Non-pigmented ciliary epithelial cell (primary cell): ENCODE measurements at places on chromosomes 7 and 10.

- DNase-seq: no peak
Measured at GRCh38 chr7:151941009-151941408, 15.2 kb upstream of the GALNTL5 start.

DNA sequence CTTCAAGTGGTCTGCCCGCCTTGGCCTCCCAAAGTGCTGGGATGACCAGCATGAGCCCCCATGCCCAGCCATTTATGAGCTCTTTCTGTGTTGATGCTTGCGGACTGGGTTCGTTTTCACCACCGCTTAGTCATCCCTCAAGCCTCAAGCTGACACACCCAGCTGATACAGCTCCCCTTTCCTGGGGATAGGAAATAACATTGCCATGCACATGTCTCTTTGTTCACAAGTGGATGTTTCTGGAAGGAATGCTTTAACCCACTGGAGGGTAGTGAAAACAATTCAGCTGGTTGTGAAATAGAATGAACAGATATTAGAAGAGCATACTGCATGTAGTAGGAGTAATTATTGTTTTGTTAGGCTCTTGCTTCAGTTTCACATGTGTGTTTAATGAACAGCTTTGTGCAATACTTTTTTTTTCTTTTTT is 8.5 kb upstream of the METTL27 start:
- peak; percentile 95 for DNase-seq

- DNase-seq: no peak
Measured at GRCh38 chr7:561631-562373, 42.2 kb upstream of the PDGFA start.

DNA sequence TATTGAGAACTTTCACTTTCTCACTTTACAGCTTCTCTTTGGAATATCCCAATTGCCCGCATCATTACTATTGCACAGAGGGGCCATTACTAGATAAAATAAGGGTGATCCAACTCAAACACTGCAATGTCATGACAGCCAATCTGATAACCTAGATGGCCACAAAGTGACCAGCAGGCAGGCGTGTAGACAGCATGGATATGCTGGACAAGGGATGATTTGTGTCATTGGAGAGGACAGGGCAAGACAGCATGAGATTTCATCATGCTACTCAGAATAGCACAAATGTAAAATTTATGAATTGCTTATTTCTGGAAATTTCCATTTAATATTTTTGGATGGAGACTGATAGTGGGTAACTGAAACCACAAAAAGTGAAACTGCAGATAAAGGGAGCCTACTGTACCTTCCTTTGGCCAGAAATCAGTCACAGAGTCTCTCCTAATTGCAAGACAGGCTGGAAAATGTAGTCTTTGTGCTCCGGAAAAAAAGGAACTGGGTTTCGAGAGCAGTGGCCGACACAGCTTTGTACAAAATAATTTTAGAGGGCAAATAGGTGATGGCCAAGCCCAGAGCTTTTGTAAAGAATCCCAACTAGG is 6.1 kb upstream of the GSDME start:
- no peak for DNase-seq

- DNase-seq: no peak
Measured at GRCh38 chr7:51079494-51079893, 237.1 kb downstream of the COBL start.

DNA sequence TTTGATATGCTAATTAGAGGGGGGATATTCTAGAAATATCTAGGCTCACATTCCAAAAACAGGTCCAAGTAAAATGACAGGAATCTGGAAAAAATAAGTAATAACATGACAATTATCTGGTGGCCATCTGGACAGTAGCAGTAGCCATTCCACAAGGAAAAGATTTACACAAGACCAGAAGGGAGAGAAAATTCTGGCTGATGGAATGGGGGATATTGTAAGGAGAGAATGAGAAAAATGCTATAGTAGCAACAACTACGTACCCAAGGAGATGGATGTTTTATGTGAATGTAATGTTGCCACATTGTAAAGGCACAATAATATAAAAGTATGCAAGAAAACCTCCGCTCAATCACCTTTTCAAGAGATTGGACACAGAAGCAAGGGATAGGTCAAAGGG is 5.4 kb downstream of the MYOF start:
- DNase-seq: no peak
